ENCODE measurements at places on chromosomes 4 and X.

DNA sequence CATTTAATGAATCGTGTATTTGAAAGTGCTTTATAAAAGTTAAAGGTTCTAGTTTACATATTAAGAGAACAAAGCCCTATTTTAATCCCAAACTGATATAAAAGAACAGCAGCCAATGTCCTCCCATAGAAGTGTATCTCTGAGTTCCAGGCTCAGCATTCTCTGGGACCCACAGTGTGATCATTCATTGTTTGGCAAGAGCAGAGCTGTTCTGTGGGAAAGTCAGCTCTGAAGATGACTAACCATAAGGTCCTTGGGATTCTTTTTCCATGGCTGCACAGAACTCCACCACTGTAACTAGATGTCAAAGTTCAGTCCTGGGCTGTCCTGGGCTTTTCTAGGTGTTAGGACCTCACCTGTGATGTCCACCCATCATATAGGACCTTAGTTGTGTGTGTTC is 157.0 kb upstream of the TLL1 start:
- no peak for DNase-seq

GRCh38 chr4:26819478-26820095 is 41.1 kb upstream of the STIM2 start:
- no peak for DNase-seq

- no peak for DNase-seq
These were observed 1017.5 kb upstream of the TENM3 start for GRCh38 chr4:181225616-181226261.

GRCh38 chr4:83964996-83965541 is 429.2 kb downstream of the GPAT3 start:
- DNase-seq, result no peak

- DNase-seq, result no peak
These were observed 38.5 kb downstream of the CHRNA9 start for GRCh38 chr4:40373636-40374035.

GRCh38 chr4:48081196-48081595 is 52.9 kb downstream of the TXK start:
- no peak for DNase-seq

DNA sequence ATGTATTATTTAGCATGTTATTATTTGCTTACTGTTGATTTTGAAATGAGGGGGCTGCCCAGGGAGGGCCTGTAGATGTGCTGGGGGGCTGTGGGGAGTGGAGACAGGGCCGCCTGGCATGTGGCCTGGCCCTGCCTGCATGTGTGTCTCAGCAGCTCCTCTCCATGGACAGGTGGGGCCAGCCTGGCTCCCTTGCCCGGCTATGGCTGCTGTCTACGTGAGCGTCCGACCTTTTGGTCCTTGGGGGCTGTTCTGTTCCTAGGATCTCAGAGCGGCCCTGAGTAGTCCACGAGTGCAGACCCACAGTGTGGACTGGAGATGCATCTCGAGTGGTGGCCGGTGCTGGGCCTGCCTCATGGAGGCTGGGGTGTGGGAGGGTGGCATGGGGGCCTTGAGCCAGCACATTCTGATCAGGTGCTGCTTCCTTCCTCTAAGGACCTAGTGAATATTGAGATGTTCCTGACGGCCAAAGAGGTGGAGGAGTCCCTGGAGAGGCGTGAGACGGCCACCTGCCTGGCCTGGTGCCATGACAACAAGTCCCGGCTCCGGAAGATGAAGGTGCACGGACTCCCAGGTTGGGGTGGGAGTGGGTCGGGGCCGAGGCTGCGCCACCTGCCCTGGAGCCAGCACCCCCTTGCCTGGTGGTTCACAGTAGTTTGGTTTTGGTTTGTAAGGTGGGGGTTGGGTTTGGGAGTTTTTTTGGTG is 24.9 kb upstream of the UVSSA start:
- no peak for DNase-seq

GRCh38 chr4:85860066-85860740 is 385.3 kb downstream of the ARHGAP24 start:
- no peak for DNase-seq

DNA sequence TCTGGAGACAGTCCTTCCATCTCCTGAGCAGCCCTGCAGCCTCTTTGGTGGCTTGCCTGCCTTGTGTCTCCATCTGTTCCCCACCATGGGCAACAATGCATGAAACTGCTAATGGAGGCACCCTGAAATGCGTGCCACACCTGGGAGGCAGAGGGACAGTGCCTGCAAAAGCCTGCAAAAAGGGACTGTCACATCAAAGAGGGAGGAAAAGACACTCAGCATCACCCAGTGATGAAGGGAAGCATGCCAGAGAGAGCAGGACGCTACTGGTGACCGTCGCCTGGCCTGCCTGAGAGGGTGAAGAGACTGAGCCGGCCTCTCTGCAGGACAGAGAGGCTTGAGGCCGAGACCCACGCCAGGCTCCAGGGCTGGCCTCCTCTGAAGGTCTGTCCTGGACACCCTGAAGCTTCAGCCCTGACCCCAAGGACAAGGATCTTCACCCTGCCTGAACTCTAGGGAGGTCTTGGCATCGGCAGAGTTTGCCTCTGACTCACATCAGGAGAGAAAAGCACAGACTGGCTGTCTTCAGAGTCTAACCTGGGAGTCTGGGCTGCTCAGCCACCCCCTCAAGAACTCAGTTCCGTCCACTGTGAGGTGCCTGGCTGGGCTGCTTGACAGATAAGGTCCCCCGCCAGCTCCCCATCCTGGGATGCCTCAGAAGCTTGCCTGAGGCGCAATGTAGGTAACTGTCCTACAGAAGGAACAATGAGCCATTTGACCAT is 8.1 kb downstream of the ACSL1 start:
- no peak for DNase-seq

GRCh38 chrX:21740329-21741274 is 17.3 kb downstream of the SMPX start:
- no peak for DNase-seq

DNA sequence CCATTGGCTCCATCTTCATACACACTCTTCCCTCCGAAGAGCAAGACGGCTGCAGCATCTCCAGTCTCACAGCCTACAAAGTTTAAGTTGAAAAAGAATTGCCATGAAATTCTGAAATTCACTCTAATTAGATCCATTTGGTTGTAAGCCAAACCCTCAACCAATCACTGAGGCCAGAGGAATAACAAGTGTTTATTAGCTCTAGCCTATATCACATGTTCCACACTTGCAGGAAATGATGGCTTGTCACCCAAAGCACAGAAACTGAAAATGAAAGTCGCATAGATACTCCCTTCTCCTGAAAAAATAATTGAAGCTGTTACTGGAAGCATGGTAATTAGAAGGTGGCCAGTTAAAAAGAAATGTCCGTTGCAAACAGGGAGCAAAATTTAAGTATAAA is 1071.8 kb downstream of the CCSER1 start:
- no peak for DNase-seq

DNA sequence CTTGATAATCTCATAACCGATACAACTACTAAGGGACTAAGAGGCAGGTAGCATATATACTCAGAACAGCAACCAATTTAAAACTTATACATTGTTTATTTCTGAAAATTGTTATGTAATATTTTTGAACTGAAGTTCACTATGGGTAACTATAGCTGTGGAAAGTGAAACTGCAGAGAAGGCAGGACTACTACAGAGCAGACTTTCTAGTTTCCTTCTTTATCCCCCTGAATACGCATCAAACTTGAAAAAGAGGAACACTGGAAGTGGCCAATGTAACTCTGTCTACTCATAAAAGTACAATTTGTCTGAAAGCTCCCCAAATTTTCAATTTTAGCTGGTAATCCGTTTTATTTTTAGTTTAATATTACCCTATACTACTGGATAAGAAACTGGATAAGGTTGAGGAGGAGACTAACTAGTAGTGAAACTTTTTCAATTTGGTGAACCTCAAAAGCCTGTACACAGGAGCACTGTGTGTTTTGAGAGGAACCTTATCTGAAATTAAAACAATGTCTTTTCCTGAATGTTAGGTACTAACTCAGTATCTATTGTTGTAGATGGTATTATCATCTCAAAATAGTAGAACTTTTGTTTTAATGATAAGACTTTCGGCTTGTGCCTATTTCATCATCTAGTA is 225.8 kb downstream of the GABRG1 start:
- no peak for DNase-seq
